Germinal center (tissue), 1 donor: ENCODE measurements at places on chromosomes 6 and 20.
A peak's percentile ranks its signal among the peaks of the same experiment; 100 is the strongest.

- DNase-seq: no peak
These were observed 248.0 kb downstream of the CDH26 start for GRCh38 chr20:60206259-60206658.

GRCh38 chr6:105545947-105546731 lies 143.3 kb upstream of the PREP start:
- no peak for DNase-seq

DNA sequence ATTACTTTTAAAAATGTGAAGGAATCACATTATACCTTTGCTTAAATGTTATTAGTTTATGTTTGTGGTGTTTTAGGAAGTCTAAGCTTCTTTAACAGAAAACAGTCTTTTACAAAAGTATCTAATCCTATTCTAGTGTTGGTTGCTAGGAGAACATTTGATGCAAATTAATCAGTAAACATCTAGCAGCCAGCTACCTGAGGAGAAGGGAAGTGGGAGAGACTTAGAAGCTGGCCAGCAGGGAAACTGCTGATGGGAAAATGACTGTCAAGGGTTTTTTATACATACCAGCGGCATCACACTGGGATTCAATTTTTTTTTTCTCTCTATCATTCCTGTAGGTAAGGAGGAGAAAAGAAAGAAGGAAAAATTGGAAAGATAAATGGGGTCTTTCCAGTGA lies 686.0 kb upstream of the MMS22L start:
- DNase-seq: no peak

DNA sequence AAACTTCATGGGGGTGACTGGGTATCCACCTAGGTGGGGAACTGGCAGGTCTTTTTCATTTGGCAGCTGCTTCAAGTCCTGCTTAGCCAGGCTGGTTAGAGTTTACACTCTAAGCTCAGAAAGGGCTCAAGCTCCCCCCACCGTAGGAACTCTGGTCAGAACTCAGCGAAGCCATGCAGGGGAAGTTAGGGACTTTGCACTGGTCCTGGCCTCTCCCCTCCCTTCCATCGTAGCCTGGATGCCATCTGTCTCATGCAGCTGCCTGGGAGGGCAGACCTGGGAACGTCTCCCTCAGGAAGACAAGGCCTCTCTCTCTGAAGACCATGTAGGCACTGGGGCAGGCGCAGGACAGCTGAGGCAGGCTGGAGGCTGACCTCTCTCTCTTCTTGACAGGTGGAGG lies 183.8 kb upstream of the UST start:
- DNase-seq: no peak

DNA sequence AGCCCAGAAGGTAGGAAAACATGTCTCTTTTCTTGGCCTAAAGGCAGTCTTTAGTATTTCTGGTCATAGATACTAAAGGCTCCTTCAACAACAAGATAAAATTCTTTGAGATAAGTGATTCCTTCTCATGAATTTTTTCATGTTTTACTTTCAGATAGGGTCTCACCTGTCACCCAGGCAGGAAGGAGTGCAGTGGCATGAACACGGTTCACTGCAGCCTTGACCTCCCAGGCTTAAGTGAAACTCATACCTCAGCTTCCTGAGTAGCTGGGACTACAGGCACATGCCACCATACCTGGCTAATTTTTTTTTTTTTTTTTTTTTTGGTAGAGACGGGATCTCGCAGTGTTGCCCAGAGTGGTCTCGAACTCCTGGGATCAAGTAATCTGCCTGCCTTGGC lies 9.1 kb downstream of the PNLDC1 start:
- DNase-seq: no peak

- DNase-seq: no peak
These were observed 375.6 kb downstream of the ZFAND3 start for GRCh38 chr6:38195113-38195635.

DNA sequence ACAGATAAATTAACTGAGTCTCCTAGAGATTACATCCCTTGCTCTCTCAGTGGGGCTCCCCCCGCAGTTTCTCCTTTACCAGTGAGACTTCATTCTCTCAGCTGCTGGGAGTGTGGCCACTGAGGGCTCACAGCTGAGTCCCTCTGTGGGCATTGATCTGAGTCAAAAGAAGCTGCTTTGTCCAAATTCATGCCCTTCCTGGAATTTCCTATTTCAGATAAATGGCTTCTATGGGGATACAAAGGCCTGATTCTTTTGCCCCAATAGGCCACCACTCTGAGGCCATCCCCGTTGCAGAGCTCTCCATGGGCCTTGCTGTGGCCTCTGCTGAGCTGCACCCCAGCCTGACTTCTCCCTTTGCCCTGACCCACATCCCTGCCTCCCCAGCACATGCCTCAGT lies 10.0 kb downstream of the CST5 start:
- no peak for DNase-seq

GRCh38 chr20:56222945-56223344 lies 25.6 kb upstream of the MC3R start:
- DNase-seq: no peak

GRCh38 chr6:91276315-91276714 lies 689.4 kb upstream of the MAP3K7 start:
- DNase-seq: no peak

- DNase-seq: peak; percentile 63
These were observed 268.2 kb downstream of the CDC5L start for GRCh38 chr6:44655412-44656342.

- DNase-seq: no peak
These were observed 10.3 kb upstream of the DST start for GRCh38 chr6:56652994-56653393.

GRCh38 chr6:170313716-170314295 lies 7.2 kb downstream of the FAM120B start:
- DNase-seq: no peak

DNA sequence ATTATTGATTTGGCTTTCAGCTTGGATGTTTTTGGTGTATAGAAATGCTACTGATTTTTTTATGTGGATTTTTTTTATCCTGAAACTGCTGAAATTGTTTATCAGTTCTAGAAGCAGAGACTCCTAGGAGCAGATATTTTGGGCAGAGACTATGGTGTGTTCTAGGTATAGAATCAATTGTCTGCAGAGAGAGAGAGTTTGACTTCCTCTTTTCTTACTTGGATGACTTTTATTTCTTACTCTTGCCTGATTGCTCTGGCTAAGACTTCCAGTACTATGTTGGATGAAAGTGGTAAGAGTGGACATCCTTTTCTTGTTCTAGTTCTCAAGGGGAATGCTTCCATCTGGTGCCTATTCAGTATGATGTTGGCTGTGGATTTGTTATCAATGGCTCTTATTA lies 370.6 kb downstream of the PHF3 start:
- DNase-seq: no peak

GRCh38 chr6:149445573-149445972 lies 39.2 kb downstream of the ZC3H12D start:
- DNase-seq: peak; percentile 37
